ENCODE measurements at places on chromosomes 16 and 17. TPM values are rescaled to one million over a fixed set of nuclear protein-coding genes. Genes with fewer than 3 reads are reported as not detected.

DNA sequence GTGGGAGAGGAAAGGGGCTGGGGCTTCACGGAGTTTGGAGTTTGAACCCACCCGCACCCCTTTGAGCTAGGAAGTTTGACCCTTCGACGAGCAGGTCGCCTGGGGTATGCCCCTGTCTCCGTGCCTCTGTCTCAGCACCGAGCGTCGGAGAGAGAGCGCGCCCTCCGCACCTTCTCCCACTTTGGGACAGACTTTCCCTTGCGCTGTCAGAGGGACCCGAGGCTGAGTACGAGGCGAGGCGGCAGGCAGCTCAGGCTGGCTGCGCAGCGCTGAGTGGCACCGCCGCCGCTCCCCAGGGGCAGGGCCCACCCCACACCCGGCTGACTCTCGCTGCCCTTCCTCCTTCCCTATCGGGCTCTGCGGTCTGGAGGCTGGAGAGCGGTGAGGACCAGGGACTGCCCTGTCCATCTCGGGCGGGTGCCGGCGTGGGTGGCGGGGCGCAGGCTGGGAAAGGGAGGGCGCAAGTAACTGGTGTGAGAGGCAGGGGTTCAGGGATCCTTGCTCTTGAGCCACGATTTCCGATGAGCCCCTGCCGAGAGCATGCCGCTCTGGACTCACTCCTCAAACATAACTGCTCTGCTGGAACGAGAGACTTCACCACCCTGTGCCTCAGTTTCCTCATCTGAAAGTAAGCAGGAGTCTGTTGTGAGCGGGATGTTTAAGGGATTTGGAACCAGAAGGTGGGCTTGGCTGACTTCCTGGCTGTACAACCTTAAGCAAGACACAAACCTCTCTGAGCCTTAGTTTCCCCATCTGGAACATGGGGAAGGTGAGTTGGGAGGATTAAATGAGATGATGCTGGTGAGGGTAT, 981 bp downstream of the BEAN1 start:
- no peak overlapping the region for H3K4me3 ChIP-seq
- no peaks in the 10 kb centered on the region for H3K36me3 ChIP-seq
- H3K4me1 ChIP-seq = no peaks in the 10 kb centered on the region
- H3K27me3 ChIP-seq = peaks cover 24% of the 10 kb centered on the region
- H3K27ac ChIP-seq = no peak overlapping the region
- no peak for DNase-seq

- no peak overlapping the region for H3K27ac ChIP-seq
- H3K4me1 ChIP-seq = no peaks in the 10 kb centered on the region
- no peaks in the 10 kb centered on the region for H3K36me3 ChIP-seq
Observed at GRCh38 chr17:68613739-68614298, 12.7 kb upstream of the FAM20A start.

DNA sequence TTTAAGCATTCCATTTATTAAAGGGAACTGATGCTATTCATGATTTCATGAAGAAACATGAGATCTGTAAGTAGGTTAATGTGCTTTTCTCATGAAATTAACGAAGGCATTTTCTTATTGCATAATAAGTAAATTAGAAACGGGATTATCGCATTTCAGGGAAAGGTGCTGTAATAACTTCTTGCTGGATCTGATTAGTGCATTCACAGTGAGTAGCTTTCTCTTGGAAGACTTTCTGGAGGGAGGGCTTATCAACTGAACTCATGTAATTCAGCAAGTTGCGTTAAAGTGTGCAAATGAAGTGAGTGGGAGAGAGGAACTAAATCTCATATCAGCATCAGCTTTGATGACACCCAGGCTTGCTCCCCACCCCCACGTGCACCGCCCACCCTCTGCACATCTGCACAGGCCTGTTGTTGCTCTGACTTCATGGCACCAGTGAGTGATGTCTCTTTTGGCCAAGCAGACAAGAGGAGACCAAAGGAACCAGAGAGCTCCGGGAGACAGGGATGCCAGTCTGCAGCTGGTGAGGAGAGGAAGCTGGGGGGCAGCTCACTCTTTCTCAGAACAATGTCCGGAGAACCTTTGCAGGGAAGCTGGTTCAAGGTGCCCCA, 26.3 kb upstream of the GAS7 start:
- H3K4me3 ChIP-seq = no peak overlapping the region
- H3K36me3 ChIP-seq = no peaks in the 10 kb centered on the region
- no peaks in the 10 kb centered on the region for H3K4me1 ChIP-seq
- DNase-seq = no peak
- H3K27me3 ChIP-seq = no peaks in the 10 kb centered on the region

TM4SF5 gene
- total RNA-seq = not detected

PYY gene
- 0.52 TPM for total RNA-seq
